ENCODE measurements at places on chromosomes 5 and 9.

DNA sequence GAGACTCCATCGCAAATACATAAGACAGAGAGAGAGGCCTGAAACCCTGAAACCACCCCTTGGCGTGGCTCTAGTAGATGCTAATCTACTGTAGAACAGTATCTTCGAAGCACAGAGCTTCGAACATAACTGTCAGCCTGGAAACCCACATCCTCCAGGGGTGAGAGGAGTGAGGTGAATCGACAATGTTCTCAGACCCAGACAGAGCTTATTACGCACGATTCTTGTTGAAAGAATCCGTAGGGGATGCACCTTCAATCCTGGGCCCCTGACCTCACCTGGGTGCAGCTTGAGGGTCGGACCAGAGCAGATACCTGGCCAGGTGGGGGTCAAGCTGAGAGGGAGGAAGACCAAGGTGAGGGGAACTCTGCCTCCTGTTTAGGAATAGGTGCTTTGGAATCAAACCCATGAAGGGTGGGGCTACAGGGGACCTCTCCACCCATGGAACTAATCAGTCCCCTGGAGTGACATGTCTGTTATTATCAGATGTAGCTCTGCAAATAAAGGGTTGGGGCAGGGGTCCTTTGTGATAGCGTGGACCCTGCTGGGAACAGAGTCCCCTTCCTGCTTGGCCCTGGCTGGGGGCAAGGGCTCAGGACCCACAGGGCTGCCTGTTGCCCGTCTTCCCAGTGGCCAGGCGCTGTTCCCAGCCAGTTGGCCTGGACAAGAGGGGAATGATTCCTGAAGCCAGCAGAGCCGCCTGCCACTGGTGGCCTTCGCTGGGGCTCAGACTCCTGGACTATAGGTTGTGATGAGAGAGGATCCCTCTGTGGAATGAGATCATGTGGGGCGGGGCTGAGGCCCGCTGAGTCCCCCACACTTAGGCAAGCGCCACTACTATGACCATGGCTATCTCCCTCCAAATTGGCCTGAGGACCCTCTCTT is 41.2 kb downstream of the DBH start:
- no peak for DNase-seq

DNA sequence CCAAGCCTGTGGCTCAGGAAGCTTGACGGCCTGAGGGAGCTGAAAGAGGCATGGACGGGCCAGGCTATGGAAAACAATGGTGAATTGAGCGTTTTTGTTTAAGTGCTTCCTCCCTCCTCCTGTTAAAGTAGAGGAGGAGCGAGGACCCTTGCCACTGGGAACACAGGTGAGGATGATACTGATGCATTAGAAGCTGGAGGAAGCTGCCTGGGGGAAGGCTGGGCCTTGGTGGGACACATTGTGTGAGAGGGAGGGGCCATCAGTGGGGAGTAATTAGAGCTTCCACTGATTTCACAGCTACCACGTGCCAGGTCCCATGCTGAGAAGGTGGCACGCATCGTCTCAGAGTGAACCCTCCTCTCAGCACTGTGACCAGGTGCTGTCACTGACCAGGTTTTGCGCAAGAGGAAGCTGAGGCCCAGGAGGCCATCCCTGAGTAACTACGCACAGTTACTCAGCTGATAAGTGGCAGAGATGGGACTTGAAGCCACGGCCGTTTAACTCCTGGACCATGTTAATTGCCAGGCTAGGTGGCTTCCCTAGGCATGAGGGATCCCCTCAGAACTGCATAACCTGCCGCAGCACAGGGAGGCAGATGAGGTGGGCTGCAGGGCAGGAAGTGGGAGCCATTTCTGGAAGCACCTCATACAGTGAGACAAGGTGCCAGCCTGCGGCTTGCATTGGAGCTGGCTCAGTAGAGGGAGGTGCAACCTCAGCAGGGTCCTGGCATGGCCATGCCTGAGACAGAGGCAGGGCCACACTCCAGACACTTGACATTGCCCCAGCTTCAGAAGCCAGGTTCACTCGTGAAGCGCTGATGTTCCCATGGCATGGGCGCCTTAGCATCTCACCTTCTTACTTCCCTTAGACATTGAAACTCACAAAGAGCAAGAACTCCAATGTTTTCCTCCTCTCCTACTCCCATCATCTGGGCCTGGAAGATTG is 195.3 kb upstream of the MVB12B start:
- DNase-seq = no peak

DNA sequence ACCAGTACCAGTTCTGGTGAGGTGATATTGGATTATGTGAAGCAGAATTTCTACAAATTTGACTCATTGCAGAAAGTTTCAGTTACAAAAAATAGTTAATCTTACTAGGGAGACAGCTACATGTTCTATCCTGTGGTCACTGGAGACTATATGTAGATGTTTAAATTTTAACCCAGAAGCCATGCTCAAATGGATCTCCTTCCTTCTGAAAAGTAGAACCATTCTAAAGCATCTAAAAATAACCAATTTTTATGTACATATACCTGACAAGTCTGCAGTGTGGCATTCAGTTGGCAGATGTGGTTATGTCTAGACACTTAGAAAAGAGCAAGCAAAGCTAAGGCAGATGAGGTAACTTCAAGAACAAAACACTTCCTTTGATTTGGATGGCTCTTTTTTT is 65.5 kb upstream of the POU4F3 start:
- DNase-seq = no peak

- DNase-seq = no peak
These were observed 4.8 kb downstream of the RASGRF2 start for GRCh38 chr5:80964919-80965318.

GRCh38 chr5:100409660-100410151 is 125.5 kb upstream of the FAM174A start:
- no peak for DNase-seq

DNA sequence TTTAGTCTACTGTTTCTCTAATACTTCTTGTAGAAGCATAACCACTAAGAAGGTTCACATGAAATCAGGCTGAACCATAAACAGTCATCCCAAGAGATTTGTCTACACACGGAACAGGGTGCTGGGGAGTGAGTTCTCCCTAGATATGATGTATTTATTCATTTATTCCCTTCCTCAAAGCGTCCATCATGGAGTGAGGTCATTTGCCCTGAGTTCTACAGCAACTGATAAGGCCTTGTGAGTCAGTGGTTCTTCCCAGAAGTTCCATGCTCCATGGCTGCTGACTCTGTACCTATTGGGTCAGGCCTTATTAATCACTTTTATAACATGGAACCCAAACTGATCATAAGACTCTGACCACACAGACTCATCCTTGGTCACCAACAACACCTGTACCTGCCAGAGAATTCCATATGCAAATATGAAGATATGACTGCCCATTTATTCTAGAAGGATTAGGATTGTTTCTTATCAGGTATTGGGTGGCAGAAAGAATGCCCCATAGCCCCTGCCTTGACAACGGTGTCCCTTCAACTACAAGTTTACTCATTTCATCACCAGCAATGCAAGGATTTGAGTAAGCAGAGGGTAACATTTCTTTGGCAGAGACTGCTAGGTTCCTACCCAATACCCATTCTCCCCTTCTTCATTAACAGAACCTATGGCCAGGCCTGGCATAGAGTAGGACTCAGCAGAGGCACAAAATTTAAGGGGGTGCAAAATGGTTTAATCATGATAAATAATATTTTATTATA is 118.1 kb downstream of the LHFPL2 start:
- DNase-seq = no peak

DNA sequence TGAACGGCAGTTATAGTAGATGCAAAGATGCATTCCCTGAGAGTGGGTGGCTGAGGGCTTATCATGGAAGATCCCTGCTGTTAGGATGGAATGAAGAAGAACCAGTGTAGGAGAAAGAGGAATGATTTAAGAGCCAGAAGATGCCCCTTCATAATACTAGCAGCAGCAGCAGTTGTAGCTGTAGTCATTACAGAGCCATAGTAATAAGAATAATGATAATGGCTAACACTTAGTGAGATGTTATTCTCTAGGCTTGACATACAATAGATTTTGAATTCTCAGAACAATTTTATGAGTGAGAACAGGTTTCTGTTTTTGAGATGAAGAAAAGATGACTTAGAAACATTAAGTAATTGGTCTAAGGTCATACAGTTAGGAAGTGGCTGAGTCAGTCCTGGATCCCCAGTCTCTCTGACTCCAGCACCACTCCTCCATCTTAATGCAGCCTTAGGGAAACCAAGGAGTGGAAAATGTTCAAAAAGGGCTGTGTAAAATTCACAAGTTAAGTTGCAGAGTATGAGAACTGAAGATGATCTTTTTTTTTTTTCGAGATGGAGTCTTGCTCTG is 459.4 kb upstream of the SGCD start:
- no peak for DNase-seq

GRCh38 chr5:54528633-54529209 is 11.2 kb downstream of the SNX18 start:
- DNase-seq = no peak

DNA sequence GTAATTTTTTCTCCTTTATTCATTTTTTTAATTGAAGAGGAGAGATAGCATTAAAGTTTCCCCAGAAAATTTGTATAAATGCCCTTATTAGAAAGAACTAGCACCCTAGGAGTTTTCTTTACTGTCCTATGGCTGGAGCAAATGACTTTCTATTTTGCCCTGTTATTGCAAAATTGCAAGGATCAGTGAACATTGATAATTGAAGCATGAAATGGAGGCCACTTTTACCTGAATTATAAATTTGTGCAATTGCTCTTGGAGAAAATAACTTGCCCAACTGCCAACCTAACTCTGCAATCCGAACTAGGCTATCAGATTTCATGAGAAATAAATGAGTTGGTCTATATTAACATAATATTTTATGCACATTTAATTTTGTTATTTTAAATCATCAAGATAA is 111.9 kb downstream of the MTRR start:
- DNase-seq = no peak

DNA sequence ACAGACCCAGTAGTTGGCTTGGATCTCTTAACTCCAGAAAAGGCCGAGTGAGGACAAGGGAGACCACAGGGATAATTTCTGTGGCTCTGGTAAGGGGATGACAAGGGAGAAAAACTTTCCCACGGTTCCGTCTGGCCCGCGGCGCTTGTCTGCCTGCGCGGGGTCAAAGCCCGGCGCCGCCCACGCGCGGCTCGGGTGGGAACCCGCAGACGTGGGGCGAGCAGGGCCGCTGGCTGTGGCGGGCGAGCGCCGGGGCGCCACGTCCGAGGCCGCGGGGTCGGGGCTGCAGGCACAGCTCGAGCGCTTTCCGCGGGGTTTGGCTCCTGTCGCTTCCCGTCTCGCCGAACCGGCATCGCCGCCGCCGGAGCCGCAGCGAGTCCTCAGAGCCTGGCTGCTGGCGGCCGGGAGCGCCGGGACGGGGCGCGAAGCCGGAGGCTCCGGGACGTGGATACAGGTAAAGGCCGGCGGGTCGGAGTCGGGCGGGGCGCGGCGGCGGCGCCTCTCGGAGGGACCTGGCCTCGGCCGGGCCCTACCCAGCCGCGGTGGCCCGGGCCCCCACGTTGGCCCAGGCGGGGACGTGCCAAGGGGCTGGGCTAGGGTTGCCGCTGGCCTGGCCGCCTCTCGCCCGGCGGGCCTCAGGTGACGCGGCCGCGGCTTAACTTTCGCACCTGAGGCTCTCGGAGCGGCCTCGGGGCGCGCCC is at the start of gene RNF180:
RNF180 (plus strand) TSS at position 344 of the 701 bp plus-strand sequence. CDS start 34,965 bp downstream, outside the sequence.
- no peak for DNase-seq

DNA sequence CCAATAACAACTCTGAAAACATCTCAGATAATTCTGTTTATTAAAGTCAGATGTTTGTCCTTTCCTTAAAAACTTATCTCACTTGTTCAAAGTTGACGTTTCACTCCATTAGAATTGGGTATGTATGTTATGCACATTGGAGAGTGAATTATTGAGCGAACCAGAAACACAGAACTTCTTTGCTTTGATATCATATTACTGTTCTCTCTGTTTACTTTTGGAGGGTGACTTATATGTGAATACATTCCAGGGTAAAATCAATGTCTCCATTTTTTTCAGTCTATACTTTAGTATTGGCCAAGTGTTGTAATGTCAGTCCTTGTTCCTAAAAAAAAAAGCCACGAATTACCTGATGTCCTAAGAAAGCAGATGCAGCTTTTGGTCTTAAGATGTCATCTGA is 307.4 kb downstream of the CSNK1G3 start:
- no peak for DNase-seq

DNA sequence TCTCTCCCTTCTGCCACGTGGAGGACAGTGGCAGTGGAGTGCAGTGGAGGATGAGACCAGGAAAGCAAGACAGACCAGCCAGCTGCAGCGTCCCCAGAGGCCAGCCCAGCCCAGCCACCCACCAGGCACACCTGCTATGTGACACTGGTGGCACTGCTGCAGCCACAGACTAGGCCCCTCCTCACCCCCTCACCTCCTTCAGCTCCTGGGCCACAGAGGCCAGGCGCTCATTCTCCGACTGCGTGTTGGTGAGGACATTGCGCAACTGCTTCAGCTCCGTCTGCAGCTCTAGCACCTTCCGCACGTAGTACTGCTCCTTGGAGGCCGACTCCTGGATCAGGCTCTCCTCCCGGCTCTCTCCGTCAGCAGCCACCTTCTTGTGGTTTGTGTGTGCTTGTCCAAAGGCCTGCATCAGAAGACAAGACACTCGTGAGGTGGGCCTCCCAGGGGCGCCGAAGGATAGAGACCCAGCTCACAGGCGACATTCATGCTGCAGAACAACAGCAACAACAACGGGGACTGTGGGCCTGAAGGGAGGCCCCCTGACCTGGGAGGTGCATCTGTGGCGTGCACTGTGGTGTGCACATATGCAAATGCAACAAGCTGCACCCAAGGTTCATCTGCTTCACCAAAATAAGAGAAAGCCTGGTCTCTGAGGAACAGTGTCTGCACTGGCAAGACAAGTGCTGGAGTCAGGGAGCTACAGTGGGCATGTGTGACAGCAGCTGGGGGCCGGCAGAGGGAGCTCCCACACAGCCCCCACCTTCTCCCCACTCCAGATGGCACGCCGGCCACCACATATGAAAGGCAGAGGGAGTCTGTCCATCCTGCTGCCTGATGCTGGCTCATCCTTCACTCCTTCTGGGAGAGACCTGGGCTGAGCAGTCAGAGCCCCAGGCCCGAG is 35.5 kb downstream of the BICD2 start:
- DNase-seq = no peak

DNA sequence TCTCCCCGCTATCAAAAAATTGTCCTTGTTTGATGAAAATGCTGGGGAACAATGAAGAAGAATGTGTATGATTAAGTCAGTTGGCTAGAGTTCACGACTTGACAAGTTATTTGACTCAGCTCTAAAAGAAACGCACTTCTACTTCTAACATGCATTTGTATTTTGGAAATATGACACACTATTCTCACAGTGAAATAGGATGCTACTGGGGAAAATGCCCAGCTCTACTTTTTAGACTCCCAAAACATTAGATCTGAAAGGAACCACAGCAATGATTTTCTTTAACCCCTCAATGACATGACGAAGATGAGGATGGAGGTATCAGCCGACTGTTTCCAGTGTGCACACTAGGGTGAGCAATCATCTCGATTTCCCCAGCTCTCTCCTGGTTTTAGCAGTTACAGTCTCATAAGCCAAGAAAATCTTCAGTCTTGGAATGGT is 83.6 kb upstream of the PCSK1 start:
- no peak for DNase-seq

All from AG04450 (cell line).